ENCODE measurements at places on chromosomes 16 and 17.
A peak's percentile ranks its signal among the peaks of the same experiment; 100 is the strongest.

DNA sequence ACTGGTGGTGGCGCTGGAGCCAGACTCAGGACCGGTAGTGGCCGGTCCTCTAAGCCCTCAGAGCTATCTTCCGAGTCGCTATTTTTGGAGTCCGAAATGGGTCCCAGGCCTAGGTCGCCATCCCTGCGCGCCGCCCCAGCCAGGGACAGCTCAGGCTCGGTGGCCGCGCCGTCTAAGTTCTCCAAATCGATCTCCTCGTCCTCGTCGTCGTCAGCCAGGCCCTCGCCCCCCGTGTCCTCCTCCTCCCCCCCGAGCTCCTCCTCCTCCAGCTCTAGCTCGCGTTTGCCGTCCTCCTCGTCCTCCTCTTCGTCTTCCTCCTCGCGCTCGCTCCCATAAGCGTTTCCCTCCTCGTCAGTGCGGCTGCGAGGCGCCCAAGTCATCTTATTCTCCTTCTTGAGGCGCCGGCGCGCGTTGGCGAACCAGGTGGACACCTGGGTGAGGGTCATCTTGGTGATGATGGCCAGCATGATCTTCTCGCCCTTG lies 1.6 kb downstream of the IRX3 start:
- H3K36me3 ChIP-seq, result peaks cover 10% of the 10 kb centered on the region
- peak overlapping the region; percentile 63 for H3K4me3 ChIP-seq
- H3K27ac ChIP-seq, result peak overlapping the region; percentile 92
- no peak for DNase-seq
- peaks cover 28% of the 10 kb centered on the region for H3K4me1 ChIP-seq

DNA sequence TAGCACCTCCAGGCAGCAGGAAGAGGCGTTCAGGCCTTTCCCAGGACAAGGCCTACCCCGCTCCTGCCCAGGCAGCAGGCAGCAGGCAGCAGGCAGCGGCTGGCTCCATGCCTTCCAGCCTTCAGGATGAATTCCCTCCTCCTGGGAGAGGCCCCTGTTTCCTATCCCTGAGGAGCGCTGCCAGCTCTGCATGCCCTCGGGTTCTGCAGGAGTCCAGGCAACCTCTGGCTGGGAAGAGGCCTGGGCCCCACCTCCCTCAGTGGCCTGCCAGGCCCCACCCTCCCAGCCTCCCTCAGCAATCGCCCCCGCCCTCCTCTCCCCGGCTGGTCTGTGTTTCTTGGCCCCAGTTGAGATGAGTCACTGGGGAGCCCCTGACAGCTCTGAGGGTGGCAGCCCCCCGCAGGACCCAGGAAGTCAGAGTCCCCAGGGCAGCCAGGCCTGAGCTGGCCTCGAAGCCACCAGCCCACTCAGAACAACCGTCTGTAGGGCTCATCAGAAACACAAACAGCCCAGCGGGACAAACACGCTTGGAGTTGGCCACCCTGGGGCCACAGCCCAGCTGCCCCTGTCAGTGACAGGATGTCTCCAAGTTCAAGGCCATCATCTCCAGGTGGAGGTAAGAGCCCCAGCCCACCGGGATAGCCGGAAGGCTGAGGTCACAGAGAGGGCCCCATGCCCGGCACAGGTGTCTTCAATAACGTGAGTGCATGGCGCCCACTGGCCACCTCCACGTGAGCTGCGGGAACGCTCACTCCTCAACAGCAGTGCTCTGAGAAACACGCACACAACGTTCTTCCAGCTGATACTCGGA lies 39.5 kb upstream of the CIBAR2 start:
- H3K27me3 ChIP-seq, result peaks cover 22% of the 10 kb centered on the region
- no peak overlapping the region for H3K4me3 ChIP-seq
- DNase-seq, result no peak
- H3K4me1 ChIP-seq, result no peaks in the 10 kb centered on the region
- H3K27ac ChIP-seq, result no peak overlapping the region
- H3K36me3 ChIP-seq, result no peaks in the 10 kb centered on the region

GRCh38 chr16:29825145-29826044 lies 5.1 kb downstream of the MVP start:
- no peak for DNase-seq
- H3K4me3 ChIP-seq, result peak overlapping the region; percentile 25
- H3K27ac ChIP-seq, result peak overlapping the region; percentile 53
- H3K4me1 ChIP-seq, result peaks cover 43% of the 10 kb centered on the region

DNA sequence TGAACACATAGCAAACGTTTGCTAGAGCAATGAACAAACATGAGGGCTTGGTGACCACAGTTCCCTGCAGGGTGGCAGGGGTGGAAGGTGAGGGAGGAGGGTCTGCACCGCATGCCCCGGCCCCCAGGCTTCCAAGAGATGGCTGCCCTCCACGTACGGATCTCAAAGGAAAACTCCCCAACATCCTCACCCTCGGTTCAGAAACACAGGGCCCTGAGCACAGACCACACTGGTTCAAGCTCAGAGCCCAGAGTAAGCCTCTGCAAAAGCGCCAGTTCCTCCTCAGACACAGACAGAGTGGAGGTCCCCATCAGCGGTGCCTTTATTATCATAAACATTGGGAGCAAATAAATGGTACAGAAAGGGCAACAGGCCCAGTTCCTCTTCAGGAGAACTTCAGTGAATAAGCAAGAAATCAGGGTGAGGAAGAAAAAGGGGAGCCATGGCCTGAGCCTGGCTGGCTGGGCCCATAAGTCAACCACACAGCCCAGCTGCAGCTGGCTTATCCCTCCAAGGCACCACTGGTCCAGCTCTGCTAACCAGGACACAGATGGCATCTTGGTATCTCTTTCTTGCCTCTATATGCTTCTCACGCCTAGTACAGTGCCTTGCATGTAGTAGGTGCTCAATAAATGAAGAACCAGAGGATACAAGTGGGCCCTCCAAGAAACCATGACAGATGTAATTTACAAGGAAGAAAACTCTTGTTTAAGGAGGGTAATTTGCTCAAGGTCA lies 11.0 kb downstream of the MPO start:
- H3K36me3 ChIP-seq, result no peaks in the 10 kb centered on the region
- peaks cover 12% of the 10 kb centered on the region for H3K27me3 ChIP-seq
- no peak overlapping the region for H3K4me3 ChIP-seq
- no peak overlapping the region for H3K27ac ChIP-seq
- no peak for DNase-seq
- peaks cover 3% of the 10 kb centered on the region for H3K4me1 ChIP-seq

GRCh38 chr16:48194828-48195556 lies 39.2 kb upstream of the ABCC12 start:
- no peak for DNase-seq
- H3K27me3 ChIP-seq, result peaks cover 8% of the 10 kb centered on the region
- H3K36me3 ChIP-seq, result no peaks in the 10 kb centered on the region
- H3K4me3 ChIP-seq, result no peak overlapping the region

DNA sequence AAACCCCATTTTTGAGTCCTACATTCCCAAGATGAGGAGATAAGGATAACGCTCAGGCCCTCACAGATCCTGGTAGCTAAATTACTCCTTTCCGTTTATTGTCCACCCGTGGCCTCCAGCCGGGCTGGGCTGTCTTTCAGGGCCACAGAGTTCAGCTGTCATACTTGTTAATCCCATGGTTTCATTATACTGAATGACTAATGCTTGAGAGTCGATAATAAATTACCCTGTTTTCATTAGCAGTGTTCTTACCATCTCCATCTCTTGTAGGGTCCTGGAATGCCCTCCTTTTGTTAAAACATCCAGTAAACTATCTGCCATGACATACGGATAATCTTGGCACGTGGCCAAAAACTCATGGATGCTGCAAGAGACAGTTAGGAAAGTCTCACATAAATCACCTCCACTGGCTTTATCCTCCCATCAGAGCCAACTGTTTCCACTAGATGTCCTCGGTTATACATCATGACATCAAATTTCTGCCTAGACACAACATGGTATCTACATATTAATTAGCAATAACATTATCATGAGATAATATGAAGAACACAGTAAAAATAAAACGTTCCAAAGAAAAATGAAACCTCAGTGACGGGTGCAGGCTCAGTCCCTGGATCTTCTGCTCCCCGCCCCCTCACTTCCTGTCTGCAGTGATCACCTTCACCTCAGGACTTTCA lies 45.3 kb downstream of the BRD7 start:
- H3K27ac ChIP-seq, result peak overlapping the region; percentile 76
- H3K4me1 ChIP-seq, result peaks cover 10% of the 10 kb centered on the region
- no peak overlapping the region for H3K4me3 ChIP-seq
- H3K36me3 ChIP-seq, result peaks cover 34% of the 10 kb centered on the region
- DNase-seq, result no peak
- H3K27me3 ChIP-seq, result no peaks in the 10 kb centered on the region

- no peak for DNase-seq
- no peaks in the 10 kb centered on the region for H3K27me3 ChIP-seq
- peak overlapping the region; percentile 83 for H3K27ac ChIP-seq
- H3K4me3 ChIP-seq, result peak overlapping the region; percentile 69
These were observed 5.2 kb downstream of the USP7 start for GRCh38 chr16:8958344-8959167.

GRCh38 chr17:75481194-75482068 lies 25.0 kb downstream of the TMEM94 start:
- H3K27ac ChIP-seq, result no peak overlapping the region
- peaks cover 13% of the 10 kb centered on the region for H3K36me3 ChIP-seq
- no peak for DNase-seq
- H3K27me3 ChIP-seq, result no peaks in the 10 kb centered on the region
- peaks cover 5% of the 10 kb centered on the region for H3K4me1 ChIP-seq

- no peaks in the 10 kb centered on the region for H3K36me3 ChIP-seq
- no peak for DNase-seq
- no peak overlapping the region for H3K4me3 ChIP-seq
- H3K27me3 ChIP-seq, result peaks cover 13% of the 10 kb centered on the region
- H3K27ac ChIP-seq, result no peak overlapping the region
- H3K4me1 ChIP-seq, result no peaks in the 10 kb centered on the region
These were observed 282.6 kb downstream of the IRF8 start for GRCh38 chr16:86181526-86181925.

DNA sequence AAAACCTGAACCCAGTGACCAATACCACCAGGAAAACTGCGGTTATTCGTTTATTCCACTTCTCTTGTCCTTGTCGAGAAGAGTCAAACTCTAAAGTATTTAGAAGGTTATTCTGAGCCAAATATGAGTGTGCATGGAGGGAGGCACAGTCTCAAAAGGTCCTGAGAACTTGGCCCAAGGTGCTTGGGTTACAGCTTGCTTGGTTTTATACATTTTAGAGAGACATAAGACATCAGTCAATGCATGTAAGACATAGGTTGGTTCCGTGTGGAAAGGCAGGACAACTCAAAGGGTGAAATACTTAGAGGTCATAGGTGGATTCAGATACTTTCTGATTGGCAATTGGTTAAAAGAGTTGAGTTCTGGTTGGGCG lies 681 bp upstream of the TRAP1 start:
- H3K27ac ChIP-seq, result peak overlapping the region; percentile 90
- H3K27me3 ChIP-seq, result no peaks in the 10 kb centered on the region
- H3K4me1 ChIP-seq, result peaks cover 39% of the 10 kb centered on the region
- H3K36me3 ChIP-seq, result peaks cover 9% of the 10 kb centered on the region
- DNase-seq, result no peak

GRCh38 chr16:72658888-72659717 lies 388.8 kb downstream of the ZFHX3 start:
- no peak overlapping the region for H3K27ac ChIP-seq
- DNase-seq, result no peak

GRCh38 chr16:23141959-23142740 lies 7.1 kb downstream of the USP31 start:
- H3K27me3 ChIP-seq, result no peaks in the 10 kb centered on the region
- peaks cover 6% of the 10 kb centered on the region for H3K36me3 ChIP-seq
- H3K4me1 ChIP-seq, result peaks cover 8% of the 10 kb centered on the region
- no peak for DNase-seq
- H3K27ac ChIP-seq, result no peak overlapping the region

- H3K4me1 ChIP-seq, result peaks cover 12% of the 10 kb centered on the region
- H3K27ac ChIP-seq, result no peak overlapping the region
- H3K4me3 ChIP-seq, result no peak overlapping the region
- no peaks in the 10 kb centered on the region for H3K36me3 ChIP-seq
These were observed 8.1 kb upstream of the KREMEN2 start for GRCh38 chr16:2955779-2956578.

DNA sequence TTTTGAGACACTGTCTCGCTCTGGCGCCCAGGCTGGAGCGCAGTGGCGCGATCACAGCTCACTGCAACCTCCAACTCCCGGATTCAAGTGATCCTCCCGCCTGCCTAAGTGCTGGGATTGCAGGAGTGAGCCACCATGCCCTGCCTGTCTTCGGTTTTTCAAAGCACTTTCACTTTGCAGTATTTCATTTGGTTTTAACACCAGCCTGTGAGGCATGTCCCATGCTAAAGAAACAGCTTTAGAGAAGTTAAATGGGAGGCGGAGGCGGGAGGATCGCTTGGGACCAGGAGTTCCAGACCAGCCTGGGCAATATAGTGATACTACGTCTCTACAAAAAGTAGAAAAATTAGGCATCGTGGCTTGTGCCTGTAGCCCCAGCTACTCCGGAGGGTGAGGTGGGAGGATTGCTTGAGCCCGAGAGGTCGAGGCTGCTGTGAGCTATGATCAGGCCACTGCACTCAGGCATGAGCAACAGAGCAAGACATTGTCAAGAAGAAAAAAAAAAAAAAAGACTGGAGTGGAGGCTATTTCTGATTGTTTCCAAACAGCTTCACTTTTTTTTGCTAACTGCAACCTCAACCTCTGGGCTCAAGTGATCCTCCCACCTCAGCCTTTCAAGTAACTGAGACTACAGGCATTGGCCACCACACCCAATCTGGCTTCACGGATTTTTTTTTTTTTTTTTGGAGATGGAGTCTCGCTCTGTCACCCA lies 1.3 kb downstream of the METTL23 start:
- DNase-seq, result no peak
- peak overlapping the region; percentile 98 for H3K27ac ChIP-seq
- H3K4me1 ChIP-seq, result peaks cover 22% of the 10 kb centered on the region
- H3K36me3 ChIP-seq, result peaks cover 9% of the 10 kb centered on the region

GRCh38 chr16:4787627-4788482 lies at the start of gene SEPTIN12:
SEPTIN12 (minus strand) TSS chr16:4788345; CDS start chr16:4787645, 700 bp downstream.
- peaks cover 7% of the 10 kb centered on the region for H3K27me3 ChIP-seq
- H3K4me3 ChIP-seq, result no peak within 1 kb of the TSS
- peak within 1 kb of the TSS; percentile 75 for H3K27ac ChIP-seq
- H3K36me3 ChIP-seq, result no peaks in the 10 kb centered on the region

GRCh38 chr16:23148166-23148512 lies 1.1 kb downstream of the USP31 start:
- H3K27me3 ChIP-seq, result peaks cover 5% of the 10 kb centered on the region
- peak overlapping the region; percentile 90 for H3K4me3 ChIP-seq
- peaks cover 5% of the 10 kb centered on the region for H3K36me3 ChIP-seq
- H3K4me1 ChIP-seq, result peaks cover 11% of the 10 kb centered on the region

GRCh38 chr17:58403311-58403710 lies 14.0 kb downstream of the RNF43 start:
- H3K4me1 ChIP-seq, result no peaks in the 10 kb centered on the region
- H3K4me3 ChIP-seq, result no peak overlapping the region
- H3K27me3 ChIP-seq, result no peaks in the 10 kb centered on the region
- H3K27ac ChIP-seq, result no peak overlapping the region
- no peaks in the 10 kb centered on the region for H3K36me3 ChIP-seq
- no peak for DNase-seq

- peaks cover 22% of the 10 kb centered on the region for H3K4me1 ChIP-seq
- peaks cover 59% of the 10 kb centered on the region for H3K36me3 ChIP-seq
- no peaks in the 10 kb centered on the region for H3K27me3 ChIP-seq
- no peak overlapping the region for H3K27ac ChIP-seq
- no peak overlapping the region for H3K4me3 ChIP-seq
These were observed 90.7 kb downstream of the WNT3 start for GRCh38 chr17:46727572-46728348.
